Immature natural killer cell (primary cell): ENCODE measurements at places on chromosomes 12 and 14. TPM values are rescaled to one million over a fixed set of nuclear protein-coding genes. Genes with fewer than 3 reads are reported as not detected.

SYT1 gene
- polyA plus RNA-seq, result not detected

DNA sequence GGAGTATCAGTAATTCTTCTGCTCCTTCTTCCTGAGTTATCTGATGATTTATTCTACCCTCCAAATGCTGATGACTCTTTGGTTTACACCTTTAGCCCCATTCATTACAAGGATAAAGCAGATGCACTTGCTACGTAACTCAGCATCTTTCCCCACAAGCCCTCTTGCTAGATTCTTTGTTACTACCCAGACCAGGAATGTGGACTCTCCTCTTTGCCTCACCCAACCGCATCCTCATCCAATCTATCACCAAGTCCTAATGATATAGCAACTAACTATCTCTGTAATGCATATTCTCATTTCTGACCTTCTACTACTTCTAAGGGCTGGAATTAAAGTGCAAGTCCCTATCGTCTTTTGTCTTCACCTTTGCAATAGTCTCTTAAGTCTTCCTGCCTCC is 9.2 kb downstream of the KRT1 start:
- H3K27me3 ChIP-seq, result peaks cover 7% of the 10 kb centered on the region
- H3K4me3 ChIP-seq, result no peak overlapping the region
- H3K27ac ChIP-seq, result no peak overlapping the region
- peaks cover 6% of the 10 kb centered on the region for H3K4me1 ChIP-seq
- H3K36me3 ChIP-seq, result peaks cover 4% of the 10 kb centered on the region
- no peak for DNase-seq

- no peak overlapping the region for H3K4me3 ChIP-seq
- H3K36me3 ChIP-seq, result no peaks in the 10 kb centered on the region
- H3K27ac ChIP-seq, result no peak overlapping the region
- no peak for DNase-seq
Measured at GRCh38 chr12:109822951-109823411, 10.2 kb downstream of the TRPV4 start.

- H3K4me3 ChIP-seq, result peak overlapping the region; percentile 98
- peaks cover 56% of the 10 kb centered on the region for H3K4me1 ChIP-seq
- H3K27me3 ChIP-seq, result peaks cover 12% of the 10 kb centered on the region
- peak overlapping the region; percentile 94 for H3K27ac ChIP-seq
- DNase-seq, result no peak
- H3K36me3 ChIP-seq, result no peaks in the 10 kb centered on the region
Measured at GRCh38 chr14:24234095-24235005, 1.6 kb downstream of the GMPR2 start.

DNA sequence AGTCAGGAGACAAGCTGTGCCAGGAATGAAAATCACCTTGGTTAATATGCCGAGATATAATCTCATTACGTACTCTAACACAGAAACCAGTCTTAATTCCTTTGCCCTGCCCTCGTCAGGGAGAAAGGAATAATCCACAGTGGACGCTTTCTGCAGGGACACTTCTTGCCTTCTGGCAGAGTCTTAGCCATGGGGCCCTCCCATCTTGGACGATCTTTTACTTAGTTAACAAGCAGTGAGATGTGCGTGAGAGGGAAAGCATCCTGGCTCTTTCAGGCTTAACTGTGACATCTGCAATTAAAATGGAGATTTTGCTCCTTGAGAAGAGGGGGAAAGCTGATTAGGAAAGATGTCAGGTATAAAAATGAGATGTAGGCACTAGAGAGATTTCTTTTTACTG is 246.4 kb downstream of the TMEM132C start:
- H3K27ac ChIP-seq, result no peak overlapping the region
- H3K4me1 ChIP-seq, result no peaks in the 10 kb centered on the region
- no peak for DNase-seq
- no peaks in the 10 kb centered on the region for H3K36me3 ChIP-seq
- no peak overlapping the region for H3K4me3 ChIP-seq

- H3K27me3 ChIP-seq, result no peaks in the 10 kb centered on the region
- peaks cover 9% of the 10 kb centered on the region for H3K4me1 ChIP-seq
- no peak for DNase-seq
- no peaks in the 10 kb centered on the region for H3K36me3 ChIP-seq
Measured at GRCh38 chr12:25864306-25865276, 93.9 kb upstream of the RASSF8 start.

CCDC197 gene
- polyA plus RNA-seq, result not detected

KRT4 gene
- polyA plus RNA-seq, result not detected
